ENCODE measurements at places on chromosomes 2 and 18. TPM values are rescaled to one million over a fixed set of nuclear protein-coding genes. Genes with fewer than 3 reads are reported as not detected.
A peak's percentile ranks its signal among the peaks of the same experiment; 100 is the strongest.

DNA sequence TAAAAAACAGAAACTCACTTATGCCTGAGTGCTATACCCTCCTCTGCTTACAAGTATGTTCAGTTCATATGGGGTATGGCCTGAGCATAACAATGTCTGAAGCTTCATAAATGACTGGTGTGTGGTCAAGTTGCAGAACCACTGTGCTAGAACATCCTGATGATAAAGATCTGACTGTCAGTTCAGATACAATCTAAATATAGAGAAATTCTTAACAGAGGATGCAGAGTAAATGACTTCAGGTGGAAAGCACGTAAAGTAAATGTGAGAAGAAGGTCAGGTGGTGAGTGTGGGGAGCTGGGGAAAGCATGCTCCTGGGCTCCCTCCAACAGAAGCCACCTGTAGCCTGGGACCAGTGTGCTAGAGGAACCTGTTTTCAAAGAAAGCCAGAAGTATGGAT lies 926.2 kb downstream of the TSN start:
- DNase-seq, result no peak

- no peak for DNase-seq
Measured at GRCh38 chr2:239257511-239257937, 143.3 kb downstream of the HDAC4 start.

DNA sequence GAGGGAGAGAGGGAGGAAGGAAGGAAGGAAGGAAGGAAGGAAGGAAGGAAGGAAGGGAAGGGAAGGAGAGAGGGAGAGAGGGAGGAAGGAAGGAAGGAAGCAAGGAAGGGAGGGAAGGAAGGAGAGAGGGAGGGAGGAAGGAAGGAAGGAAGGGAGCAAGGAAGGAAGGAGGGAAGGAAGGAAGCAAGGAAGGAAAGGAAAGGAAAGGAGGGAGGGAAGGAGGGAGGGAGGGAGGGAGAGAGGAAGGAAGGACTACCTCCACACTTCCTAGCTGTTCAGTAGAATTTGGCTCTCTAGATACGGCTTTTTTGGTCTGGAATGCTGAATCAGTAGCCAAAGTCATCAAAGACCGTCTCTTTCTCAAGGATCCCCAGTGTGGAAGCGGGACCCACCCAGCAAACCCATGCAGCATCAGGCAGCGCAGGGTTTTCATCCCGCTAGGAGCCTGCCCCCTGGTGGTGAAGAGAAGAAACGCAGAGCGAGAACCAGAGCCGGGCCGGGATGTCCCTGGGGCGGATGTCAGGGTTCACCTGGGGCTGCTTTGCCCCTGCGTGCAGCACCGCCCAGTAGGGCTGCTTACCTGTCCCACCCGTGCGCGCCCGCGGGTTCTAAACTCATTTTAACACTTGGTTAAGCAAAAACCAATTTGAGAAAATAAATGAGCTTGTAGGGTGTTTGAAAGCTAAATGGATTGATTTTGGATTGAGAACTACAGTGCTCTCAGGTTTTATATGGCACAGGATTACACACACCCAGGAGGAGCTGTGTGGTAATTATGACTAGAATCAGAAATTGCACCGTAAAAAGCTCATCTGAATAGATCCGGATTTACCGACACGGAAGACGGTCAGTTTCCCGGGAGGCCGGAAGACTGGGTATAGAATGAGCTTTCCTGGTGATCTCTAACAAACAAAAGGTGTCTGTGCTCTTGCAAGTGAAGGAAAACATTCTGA lies 48.1 kb upstream of the ARL4C start:
- peak; percentile 68 for DNase-seq

DNA sequence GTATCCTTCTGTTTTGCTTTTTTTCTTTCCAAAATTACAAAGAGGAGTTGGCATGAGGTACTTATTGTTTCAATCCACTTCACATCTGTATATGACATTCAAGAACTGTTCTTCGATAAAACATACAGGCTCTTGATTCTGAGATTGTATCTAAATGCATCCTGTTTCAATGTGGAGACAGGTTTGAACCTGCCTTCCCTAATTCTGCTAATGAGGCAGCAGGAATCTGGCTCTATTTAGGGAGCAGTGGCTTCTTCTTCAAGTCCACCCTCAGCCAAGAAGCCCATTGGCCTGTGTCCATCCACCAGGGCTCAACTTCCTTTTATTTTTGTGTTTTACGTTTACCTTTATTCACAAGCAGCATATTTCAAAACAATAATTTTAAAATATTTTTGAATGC lies 84.8 kb upstream of the PIK3C3 start:
- no peak for DNase-seq

- no peak for DNase-seq
Measured at GRCh38 chr2:3199627-3200345, 177.8 kb downstream of the EIPR1 start.

GRCh38 chr2:222797261-222797660 lies 63.6 kb upstream of the ACSL3 start:
- no peak for DNase-seq

The HOXD12 gene
- total RNA-seq, result not detected

The ERFE gene
- total RNA-seq, result not detected

DNA sequence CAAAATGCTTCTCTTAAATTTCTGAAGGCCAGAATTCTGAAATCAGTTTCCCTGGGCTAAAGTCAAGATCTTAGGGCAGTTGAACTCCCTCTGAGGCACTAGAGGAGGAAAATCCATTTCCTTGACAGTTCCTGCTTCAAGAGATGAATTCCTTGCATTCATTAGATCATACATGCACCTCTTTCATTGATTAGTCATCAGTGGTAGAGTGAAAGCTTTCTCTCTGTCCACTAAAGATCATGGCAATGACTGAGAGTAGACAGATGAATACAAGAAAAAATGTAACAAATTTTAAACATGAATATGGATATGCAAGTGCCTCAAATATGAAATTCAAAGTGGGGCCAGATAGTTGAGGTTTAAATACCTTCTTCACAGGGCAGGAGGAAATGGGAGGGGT lies 693.4 kb upstream of the TMEFF2 start:
- DNase-seq, result no peak

- no peak for DNase-seq
Measured at GRCh38 chr18:62766266-62766665, 50.9 kb downstream of the PHLPP1 start.

DNA sequence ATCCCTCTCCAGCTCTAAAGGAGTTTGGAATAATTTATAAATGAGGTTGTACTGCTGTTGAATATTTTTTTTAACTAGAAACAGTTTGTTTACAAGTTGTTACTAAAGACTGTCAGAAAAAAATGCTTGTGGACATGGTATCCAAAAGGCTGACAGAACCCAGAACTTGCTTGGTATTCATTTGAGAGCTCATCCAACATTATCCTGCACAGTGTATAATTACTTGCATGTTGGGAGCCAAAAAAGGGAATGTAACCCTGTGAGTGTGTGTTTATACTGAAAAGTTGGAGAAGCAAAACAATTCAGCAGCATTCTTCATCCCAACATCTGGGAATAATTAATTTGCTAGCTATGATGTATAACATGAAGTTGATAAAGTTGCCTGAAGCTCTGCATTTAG lies 42.1 kb upstream of the EHBP1 start:
- DNase-seq, result no peak

DNA sequence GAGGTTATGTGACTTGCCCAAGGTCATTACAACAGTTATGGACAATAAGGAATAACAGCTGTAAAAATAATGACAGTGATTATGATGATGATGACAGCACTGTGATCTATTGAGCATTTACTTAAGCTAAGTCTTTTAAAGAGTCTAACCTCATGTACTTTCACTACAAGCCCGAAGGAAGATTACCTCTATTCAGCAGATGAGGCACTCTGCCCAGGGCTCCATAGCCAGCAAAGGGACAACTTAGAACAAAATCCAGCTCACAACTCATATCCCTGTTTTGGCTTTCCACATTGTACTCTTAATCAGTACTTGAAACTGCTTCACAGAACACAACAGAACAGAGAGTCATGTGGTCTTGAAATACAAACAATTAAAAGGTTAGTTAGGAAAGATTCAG lies 290.2 kb downstream of the ZNF385B start:
- DNase-seq, result no peak

DNA sequence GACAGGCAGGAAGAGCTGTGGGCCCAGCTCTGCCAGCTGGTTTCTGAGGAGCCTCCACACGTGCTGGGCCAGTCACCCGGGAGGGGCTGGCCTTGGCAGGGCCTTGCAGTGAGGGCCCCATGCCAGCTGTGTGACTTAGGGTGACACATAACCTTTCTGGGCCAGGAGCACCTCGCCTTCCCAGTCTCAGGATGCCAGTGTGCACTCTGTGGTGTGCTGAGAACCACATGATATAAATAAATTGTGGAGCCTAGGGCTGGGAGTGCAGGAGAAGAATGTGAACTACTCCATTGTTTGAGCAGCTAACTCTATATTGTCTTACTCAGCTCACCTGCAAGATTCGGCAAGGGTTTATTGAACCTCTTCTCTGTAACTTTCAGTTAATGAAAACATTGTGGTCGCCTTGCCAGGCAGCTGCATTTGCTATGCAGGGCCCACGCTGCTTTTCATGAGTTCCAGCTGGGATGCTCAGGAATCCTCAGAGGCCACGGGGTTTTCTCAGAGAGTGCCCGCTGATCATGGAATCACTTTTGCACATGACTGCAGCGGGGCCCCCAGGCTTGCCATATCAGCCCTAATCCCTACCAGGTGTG lies 222.3 kb downstream of the SH3RF3 start:
- DNase-seq, result no peak

The MRPL30 gene
- 25.9 TPM for total RNA-seq

DNA sequence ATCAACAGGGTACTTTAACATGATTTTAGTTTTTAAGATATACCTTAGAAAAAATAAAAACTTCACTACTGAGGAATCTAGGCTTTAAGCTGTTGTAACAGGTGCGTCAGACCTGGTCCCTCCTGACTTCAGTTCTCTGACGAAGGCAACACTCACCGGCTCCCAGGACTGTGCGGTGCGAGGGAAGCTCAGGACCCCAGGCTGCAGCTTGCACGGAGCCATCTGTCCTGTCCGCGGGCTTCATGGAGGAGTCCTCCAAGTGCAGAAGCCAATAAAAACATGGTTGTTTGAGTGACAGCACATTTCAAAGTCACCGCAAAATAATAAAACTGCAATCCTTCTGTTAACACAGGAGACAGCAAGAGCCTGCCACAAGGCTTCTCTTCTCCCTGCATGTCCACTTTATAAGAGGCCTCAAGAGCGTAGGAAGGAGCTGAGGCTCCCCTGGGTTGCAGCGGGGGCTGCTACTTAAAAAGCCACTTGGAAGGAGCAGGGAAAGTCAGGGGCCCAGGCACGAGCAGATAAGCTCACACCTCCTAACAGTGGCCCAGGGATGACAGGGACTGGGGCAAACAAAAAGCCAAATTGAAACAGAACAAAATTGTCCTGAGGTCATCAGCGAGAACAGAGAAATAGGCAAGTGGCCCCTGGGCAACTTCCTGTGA lies 4.6 kb downstream of the HJURP start:
- no peak for DNase-seq

The DUSP19 gene
- 1.1 TPM for total RNA-seq

The RUFY4 gene
- 0.11 TPM for total RNA-seq

The PAIP2B gene
- 19.8 TPM for total RNA-seq

Measured in right lobe of liver (tissue), 6 donors.